HTR-8/SVneo (cell line): ENCODE measurements at places on chromosomes 1 and 21.

DNA sequence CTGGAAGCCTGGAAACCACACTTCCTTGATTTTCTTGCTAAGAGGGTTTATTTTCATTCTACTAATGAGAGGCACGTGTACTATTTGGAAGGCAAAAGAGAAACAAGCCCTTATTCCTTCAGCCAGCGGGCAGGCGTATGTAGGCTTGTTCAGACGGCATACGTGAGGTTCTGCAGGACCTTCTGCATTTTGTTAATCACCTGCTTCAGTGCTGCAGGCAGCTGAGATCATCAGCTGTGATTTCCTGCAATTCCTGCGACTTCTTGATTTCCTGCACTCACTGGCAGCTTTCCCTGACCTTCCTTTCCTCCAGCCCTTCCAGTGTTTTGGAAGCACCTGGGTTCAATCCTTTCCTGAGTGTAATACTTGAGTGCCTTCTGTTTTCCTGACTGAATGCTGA is 43.4 kb downstream of the TSNAX start:
- no peak for DNase-seq

- no peak for DNase-seq
Observed at GRCh38 chr1:174883409-174883808, 116.3 kb upstream of the CACYBP start.

DNA sequence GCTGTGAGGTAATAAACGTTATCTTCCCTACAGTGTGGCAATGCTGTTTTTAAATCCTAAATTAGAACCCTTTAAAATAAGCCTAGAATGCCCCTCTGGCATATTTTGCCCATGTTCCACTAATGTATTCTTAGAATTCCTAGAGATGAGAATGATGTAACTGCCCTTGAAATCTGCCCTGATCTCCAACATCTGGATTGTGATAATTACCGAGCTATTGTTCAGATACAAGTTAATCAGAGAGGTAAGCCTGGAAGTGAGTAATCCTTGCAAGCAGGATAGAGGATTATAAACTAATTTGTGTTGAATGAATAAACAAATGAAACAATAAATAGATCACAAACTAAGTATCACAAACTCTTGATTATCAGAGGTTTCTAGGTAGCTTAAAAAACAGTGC is 107.8 kb upstream of the DMRTA2 start:
- DNase-seq = no peak

- DNase-seq = no peak
Observed at GRCh38 chr1:22484706-22485345, 33.2 kb downstream of the ZBTB40 start.

DNA sequence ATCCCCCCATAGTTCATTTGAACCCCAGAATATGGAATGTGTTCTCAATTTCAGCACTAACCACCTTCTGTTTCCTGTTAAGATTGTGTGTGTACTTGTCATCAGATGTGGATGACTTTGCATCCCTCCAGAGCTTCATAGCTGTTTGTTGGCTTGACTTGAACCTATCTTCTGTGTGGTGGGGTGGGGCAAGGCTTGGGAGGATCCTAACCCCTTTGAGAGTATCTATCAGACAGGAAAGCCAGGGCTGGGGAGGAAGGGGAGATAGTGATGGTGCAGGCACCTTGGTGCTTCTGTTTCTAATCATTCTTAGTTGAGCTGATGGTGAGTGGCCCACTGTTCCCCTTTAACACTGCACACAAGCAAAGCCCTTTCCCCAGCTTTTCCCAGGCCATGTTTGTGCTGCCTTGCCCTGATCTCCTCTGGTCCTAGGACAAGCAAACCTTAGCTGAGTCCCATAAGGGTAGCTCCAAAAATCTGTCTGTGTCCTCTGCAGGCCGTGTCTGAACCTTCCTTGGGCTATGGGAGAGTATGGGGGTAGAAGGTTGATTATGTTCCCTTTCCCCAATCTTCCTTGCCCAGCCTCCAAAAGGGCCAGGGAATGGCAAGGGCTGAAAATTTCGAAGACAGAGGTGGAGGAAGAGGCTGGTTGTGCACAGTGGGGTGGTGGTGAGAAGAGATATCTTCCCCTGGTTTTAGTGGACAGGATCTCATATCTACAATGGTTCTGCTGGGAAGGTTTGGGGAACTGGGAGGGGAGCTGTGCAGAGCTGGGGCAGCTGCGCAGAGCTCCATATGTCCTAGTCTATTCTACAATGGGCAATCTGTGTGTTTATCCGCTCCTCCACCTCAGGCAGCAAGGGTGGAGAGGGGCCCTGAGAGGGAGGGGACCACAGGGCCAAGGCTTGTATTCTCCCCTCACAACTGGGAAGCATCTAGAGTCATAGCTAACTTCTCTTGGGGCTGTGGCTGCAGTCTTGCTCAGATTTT is 1.4 kb downstream of the NHLH1 start:
- DNase-seq = no peak

- DNase-seq = no peak
Observed at GRCh38 chr21:42646836-42647235, 6.6 kb upstream of the PDE9A start.

DNA sequence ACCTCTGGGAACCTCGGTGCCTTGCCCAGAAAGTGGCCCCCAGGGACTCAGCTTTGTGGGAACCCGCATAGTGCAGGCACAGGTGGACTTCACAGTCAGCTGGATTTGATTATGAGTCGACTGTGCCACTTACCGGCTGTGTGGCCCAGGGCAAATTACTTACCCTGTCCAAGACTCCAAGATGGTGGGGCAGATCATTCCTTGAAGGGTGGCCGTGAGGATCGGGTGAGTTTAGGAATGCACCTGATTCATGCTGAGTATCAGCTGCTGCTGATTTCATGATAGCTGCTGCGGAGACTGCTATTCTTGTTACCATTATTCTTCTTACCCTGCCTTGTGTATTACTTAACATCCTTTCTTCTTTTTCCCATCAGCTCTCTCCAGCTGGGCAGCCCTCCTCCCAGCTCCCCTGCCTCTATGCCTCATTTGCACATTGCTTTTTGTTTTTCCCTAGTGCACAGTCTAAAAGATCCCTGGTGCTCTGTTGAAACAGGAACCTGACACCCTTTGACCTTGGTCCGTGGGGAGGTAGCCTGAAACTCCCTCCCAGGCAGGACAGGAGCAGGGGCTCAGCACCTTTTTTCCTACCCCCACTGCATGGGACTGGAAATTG is 40.5 kb upstream of the FHAD1 start:
- no peak for DNase-seq

GRCh38 chr1:48644905-48645605 is 131.6 kb downstream of the BEND5 start:
- no peak for DNase-seq

DNA sequence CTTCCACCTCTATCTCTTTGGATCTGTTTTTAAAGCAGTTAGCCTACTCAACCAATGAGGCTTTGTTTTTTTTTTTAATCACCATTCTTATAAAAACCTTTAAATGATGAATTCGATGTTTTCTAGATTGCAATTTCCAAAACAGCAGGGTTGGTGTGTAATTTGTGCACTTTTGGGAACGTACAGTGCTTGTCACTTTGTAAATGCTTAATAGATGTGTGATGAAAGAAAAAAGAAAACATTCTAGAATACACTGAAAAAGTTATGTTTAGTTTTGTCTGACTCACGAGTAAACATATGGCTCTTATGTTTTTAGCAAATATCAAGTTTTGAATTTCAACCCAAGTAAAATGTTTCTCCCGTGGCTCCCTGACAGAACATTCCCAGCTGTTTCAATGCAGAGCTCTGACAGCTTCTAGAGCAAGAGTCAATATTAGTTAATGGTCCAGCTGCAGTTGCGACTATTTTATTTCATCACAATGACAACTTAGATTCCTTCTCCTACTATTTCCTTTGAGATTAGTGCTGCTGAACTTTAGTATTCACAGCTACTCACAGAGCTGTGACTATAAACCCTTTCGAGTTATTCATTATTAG is 362.5 kb upstream of the ADAMTS5 start:
- no peak for DNase-seq

- no peak for DNase-seq
Observed at GRCh38 chr1:155010211-155010918, 7.8 kb downstream of the ZBTB7B start.

DNA sequence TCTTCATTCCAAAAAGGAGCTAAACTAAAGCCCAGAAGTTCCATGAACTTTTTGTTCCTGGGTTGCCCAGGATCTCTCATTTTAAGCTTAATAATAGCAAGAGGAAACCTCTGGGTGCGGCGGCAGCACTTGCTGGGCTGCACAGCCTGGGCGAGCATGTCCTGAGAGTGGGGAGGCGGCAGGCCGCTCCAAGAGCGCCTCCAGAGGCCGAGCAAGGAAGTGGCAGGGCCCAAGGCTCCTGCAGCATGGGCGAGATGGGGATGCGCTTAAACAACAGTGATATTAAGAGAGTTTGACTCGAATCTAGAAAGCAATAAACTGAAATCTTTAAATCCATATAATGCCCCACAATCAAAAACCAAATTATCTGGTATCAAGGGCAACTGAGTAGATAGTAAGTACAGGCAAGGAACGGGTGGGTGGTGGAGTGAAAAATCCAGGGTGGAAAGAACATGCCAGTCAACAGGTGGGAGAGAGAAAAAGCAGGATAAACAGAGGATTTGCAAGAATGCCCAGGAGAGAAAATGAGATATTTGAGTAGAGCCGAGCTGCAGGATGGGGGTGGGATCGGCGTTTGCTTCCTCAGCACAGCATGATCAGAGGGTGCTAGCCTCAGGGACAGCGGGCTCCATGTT is 14.1 kb upstream of the TNR start:
- DNase-seq = no peak

DNA sequence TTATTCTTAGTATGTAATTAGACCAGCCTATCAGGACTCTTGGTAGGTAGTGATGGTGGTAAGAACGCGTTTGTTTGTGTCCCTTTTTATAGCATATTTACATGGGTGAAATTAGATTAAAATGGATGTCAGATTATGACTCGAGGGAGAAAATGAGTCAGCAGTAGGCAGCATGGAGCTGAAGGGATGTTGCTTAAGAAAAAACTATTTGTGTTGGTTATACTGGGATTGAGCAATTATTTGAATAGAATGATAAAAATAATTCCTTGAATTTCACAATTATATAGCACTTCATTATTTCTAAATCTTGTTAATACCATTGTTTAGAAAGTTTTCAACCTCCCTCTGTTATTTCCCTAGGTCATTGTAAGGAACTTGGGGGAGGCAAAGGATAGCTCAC is 348.8 kb downstream of the RYR2 start:
- DNase-seq = no peak
